ENCODE measurements at places on chromosomes 3 and 15.

- no peak for DNase-seq
These were observed 209.8 kb downstream of the PLCL2 start for GRCh38 chr3:17094551-17094950.

DNA sequence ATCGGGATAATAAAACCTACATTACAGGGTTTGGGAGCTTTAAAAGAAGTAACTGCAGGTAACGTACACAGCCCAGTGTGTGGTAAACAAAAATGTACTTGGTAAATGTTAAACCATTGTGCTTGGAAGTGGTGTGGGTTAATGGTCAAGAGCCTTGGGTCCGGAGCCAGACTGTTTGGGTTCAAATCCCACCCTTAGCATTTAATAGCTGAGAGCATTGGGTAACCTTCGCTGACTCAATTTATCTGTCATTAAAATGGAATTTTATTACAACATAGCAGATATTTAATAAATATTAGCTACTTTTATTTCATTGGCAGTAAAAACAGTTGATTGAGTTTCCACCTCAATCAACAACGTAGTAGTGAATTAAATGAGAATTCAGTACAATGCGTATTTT lies 1.5 kb downstream of the FSTL1 start:
- no peak for DNase-seq

GRCh38 chr15:41554915-41555314 lies 4.1 kb upstream of the TYRO3 start:
- DNase-seq = no peak

DNA sequence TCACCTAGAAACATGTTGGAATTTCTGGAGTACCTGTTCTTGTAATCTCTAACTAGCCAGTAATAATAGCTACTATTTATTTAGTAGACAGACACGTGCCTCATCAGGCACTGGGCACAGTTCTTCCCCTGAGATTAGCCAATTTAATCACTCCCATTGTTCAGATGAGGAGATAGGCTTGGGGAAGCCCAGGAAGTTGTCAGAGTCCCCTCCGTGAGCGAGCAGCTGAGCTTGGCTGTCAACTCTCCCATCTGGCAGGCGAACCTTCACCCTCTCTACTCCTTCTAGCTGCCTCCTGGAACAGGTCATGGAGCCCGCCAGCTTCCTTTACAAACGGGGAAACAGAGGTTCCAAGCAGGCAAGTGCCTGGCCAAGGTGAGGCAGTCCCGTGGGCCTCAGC lies 31.1 kb upstream of the FGD5 start:
- DNase-seq = no peak

All from DMS 273 treated with DMSO at 0.1 percent for 48 hours (cell line).